ENCODE measurements at places on chromosomes 4 and X.

- no peak for DNase-seq
These were observed 17.3 kb downstream of the F11 start for GRCh38 chr4:186283311-186283710.

GRCh38 chrX:25555521-25555920, 539.8 kb upstream of the ARX start:
- DNase-seq: no peak

- DNase-seq: peak; percentile 64
These were observed 1.2 kb upstream of the MORF4L2 start for GRCh38 chrX:103687696-103688201.

DNA sequence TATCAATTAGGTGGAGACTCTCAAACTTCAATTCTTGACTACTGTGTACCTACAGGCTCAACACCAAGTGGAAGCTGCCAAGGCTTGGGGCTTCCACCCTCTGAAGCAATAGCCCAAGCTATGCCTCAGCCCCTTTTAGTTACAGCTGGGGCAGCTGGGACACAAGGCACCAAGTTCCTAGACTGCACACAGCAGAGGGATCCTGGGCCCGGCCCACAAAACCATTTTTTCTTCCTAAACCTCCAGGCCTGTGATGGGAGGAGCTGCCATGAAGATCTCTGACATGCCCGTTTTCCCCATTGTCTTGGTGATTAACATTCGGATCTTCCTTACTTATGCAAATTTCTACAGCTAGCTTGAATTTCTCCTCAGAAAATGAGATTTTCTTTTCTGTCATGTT, 3.4 kb upstream of the UGDH start:
- DNase-seq: no peak

- no peak for DNase-seq
These were observed 59.8 kb downstream of the ANOS1 start for GRCh38 chrX:8672176-8672575.

DNA sequence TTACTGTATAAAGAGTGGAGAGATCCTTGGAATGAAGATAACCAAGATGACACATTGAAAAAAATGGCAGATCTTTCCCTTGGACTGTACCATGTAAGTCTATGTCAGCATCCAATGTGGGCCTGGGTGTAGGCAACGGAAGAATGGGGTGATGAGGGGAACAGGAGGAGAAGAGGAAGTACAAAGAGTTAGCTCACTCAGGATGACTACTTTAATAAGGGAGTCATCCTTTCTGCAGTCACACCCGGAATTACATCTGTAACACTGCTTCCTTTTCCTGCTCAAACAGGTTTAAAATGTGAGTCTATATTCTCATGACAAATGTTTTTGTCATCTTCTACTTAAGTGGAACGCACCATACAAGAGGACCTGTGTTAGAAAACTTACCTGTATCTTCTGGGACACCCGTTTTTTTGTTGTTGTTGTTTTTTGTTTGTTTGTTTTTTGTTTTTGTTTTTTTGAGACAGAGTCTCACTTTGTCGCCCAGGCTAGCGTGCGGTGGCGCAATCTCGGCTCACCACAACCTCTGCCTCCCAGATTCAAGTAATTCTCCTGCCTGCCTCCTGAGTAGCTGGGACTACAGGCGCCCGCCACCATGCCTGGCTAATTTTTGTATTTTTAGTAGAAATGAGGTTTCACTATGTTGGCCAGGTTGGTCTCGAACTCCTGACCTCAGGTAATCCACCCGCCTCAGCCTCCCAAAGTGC, 18.0 kb downstream of the HPSE start:
- DNase-seq: no peak

- no peak for DNase-seq
These were observed 133.4 kb upstream of the TTC29 start for GRCh38 chr4:147078875-147079658.

DNA sequence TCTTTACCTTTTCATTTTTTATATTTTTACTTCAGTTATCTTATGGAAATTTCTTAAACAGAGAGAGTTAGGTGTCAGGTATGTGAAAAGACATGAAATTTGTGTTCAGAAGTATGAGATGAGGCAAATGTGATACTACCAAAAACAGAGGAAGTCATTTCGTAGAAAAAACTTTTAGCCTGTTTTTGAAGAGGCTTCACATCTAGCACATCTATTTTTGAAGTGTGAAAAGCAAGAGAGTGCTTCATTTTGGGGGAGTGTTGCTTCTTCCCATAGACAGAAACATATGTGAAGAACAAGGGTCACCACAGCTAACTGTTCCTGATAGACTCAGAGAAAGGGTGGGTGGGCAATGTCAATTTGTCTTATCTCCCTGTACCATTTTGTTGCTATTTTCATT, 125.3 kb downstream of the TET2 start:
- no peak for DNase-seq

Measured in CD4-positive, alpha-beta T cell treated with Interleukin-1 beta for 1 hour (primary cell).